ENCODE measurements at places on chromosomes 5 and 9.

GRCh38 chr5:181283347-181283746, 22.4 kb upstream of the TRIM52 start:
- DNase-seq, result no peak

GRCh38 chr5:40396317-40396716, 283.4 kb upstream of the PTGER4 start:
- no peak for DNase-seq

GRCh38 chr9:20437476-20437875, 184.8 kb downstream of the MLLT3 start:
- DNase-seq, result no peak

DNA sequence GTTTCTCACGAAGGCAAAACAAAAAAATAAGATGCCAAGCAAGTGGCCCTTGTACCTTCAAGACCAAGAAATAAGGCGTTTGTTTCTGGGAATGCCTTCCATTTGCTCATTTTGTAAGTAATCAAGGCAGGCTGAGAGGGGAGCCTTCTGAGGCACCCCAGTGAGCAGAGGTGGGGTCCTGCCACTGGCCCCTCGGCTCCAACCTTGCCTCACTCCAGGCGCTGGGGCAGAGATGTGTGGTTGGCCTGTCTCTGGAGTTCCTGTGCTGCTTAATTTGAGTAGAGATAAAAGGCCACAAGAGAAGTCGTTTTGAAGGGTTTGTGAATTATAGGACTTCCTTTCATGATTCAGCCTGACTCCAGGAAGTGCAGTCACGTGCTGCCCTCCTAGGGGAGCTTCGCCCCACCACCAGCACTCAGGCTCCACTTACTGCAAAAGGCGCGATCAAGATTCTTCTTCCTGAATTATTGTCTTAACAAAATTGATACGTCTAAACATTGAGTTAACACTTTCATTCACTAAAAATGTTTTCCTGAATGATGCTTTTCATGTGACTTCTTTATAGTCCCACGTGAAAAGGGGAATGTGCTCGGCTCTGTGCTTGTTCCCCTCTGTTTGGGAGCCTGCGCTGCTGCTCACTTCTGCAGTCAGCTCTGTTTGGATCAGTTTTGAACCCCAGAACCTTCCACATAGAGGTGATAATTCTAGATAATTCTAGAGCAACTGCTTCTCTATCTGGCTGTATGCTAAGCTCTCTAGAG, 13.7 kb downstream of the SYK start:
- DNase-seq, result no peak

DNA sequence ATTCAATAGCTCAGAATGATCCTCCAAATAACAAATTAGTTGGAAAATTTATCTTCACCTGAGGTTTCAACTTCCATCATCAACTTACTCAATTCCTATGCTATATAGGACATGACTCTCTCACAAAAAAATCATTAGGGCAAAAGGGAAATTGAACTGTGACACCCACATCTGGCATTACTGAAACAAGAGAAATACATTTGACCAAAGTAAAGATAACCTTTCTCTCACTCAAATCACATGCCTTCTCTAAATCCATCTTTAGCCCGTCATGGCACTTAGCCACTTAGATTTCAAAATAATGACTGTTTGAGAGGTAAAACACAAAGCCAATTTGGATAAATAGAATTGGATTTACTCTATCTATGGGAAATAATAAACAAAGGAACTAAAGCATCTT, 126.4 kb downstream of the ADAMTS6 start:
- DNase-seq, result no peak

DNA sequence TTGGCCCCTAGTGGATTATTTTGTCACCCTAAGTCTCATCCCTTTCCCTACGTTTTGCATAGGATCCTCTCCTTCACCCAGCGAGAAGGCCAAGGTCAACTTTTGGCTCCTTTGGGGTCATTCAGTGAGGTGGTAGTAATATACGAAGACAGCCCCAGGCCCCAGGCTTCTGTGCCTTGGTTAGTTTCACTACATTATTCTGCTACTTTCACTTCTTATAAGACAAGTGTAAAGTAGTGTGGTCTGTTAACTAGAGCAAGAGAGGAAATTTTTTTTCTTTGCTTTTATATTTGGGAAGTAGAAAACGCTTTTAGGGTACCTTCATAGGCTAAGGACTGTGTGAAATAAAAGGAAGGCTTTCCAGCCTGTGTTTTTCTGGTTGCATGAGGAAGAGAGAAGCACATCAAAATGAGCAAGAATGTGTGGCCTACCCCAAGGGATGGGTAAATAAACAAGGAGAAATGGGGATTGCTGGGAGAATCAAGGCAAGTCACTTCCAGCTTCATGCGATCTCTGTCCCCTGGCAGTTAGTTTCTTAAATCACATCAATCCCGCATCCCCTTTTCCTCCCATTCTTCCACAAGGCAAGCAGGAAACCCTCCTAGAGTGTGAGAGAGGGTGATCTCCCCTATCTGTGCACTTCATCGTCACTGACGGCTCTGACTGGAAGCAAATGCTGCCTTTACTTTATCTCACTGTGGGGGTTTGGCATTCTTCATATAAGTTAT, 677.0 kb upstream of the WWC1 start:
- DNase-seq, result no peak

DNA sequence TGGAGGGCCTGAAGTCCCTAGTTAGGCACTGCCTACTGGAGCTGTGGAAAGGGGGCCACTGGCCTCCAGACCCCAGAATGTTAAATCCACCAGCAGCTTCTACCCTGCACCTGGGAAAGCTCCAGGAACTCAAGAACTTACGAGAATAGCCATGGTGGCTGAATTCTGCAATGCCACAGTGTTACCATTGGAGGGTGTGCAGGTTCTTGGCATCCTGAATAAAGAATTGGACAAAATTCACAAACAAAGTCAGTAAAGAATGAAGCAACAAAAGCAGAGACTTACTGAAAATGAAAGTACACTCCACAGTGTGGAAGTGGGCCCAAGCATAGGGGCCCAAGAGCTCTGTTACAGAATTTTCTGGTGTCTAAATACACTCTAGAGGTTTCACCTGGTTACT, 107.0 kb downstream of the PRDM9 start:
- DNase-seq, result no peak

Data from cortex of kidney (tissue), 1 donor.